ENCODE measurements at places on chromosomes 6 and 20.

GRCh38 chr6:34810936-34811632, 19.2 kb downstream of the BLTP3A start:
- DNase-seq = no peak

DNA sequence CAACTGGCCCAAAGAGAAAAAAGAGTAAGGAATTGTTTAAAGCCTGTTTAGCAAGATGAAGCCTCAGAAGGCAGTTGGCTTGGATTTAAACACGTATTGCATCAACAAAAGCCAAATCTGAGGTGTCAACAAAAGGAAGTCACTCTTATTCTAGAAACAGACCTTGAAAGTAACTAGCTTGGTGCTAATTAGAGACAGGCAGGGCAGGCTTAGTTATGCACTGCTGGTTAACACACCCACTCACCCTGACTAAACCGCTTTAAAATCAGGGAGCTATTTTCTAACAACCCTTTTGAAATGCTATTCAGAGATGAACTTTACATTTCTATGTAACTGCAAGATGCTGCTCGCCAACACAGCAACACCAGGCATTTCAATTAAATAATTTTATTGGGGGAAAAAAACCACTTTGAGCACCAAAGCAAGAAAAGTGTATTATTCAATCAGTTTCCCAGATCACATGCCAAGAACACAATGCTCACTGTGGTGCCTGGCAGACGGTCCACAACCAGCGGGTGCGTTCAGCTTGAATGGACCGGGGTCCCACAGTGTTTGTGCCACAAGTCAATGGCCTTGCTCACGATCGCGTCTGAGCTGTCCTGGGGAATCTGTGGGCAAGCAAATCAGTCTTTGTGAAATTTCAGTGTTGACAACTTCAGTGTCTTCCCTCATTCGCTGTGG, 23.6 kb downstream of the TBC1D7 start:
- DNase-seq = no peak

DNA sequence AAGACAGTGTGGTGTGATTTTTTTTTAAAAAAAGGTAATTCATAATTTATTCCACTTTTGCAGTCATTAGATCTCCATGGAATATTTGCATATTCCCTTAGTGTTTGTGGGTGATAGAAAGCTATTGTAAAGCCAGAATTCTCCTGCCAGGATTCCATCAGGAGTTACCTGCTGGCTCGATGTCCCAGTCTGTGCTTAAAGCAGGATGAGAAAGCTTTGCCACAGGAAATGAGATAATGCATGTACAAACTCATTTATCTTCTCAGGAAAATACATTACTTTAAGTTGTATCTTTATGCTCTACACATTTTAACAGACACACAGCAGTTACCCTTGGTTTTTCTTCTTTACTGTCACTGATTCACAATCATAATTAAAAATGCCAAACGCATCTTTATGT, 553.0 kb downstream of the CD109 start:
- no peak for DNase-seq

DNA sequence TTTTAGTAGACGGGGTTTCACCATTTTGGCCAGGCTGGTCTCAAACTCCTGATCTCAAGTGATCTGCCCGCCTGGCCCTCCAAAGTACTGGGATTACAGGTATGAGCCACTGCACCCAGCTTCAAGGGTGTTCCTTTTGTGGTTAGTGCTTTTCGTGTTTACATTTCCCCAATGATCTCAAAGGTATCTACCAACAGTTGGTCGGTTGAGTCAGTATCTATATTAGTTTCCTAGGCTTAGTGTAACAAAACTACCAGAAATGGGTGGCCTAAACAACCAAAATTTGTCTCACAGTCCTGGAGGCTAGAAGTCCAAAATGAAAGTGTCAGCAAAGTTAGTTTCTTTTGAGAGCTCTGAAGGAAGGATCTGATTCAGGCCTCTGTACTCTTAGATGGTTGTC, 30.1 kb downstream of the CASP8AP2 start:
- no peak for DNase-seq

DNA sequence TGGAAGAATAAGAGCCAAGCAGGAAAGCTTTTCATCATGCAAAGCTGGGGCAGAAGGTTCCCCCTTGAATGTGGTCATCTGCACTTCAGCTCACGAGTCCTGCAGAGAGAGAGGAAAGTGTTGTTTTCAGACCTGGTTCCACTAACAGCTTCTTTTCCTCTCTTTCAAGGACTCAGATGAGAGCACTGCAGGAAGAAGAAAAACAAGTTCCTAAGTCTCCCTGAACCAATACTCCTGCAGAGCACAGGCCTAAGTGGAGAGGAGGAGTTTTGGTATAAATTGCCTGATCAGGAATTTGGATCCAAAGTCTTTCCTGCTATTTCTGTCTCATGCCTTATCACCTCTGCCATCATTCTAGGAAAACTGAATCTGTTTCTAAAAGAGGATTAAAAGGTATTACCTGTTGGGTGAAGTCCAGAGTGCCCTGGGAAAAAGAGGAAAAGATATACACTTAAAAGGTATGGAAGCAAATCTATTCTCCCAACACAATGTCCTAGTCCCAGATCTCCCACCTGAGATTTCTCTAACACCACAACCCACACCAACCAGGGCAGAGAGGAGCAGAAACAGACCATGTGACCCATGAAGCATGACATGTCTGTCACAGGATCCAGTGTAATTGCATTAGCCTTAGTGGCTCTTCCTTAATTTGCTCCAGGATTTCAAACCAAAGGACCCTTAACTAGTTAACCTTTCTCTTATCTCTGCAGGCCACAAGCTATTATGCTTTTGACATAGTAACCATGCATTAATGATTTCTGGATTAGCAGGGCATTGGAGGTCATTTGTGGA, 12.2 kb downstream of the HLA-DRB5 start:
- DNase-seq = no peak

GRCh38 chr20:16279320-16279719, 293.9 kb downstream of the KIF16B start:
- DNase-seq = no peak

DNA sequence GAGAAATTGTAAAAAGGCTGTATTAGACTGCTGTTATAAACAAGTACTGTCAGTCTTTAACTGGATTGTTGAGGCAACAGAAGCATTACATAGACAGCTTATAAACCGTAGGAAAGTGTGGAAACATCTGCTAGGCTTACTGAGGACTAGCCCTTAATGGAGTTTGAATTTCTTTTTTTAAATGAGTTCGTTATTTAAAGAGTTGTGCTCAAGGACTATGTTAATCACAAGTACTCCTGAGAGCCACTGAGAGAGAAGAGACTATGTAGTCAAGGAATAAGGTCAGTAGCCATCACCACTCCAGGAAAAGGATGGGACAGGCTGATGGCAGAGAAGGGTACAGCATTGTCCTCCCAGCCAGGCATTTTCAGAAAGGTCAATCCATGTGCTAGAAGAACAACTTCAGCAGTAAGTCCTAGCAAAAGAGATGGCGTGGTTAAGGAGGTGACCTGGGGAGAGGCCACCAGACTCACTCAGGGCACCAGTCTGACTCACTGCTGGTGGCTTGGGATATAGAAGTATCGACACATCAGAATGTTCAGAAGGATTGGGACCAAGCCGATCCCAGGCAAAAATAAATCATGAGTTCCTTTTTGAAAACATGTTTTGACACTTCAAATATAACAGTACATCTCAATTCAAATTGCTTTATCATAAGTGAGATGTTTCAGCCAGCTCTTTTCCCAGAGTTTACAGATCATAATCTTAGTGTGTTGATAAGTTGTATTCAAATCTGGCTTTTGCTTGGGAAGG, 6.4 kb downstream of the RPS12 start:
- no peak for DNase-seq

DNA sequence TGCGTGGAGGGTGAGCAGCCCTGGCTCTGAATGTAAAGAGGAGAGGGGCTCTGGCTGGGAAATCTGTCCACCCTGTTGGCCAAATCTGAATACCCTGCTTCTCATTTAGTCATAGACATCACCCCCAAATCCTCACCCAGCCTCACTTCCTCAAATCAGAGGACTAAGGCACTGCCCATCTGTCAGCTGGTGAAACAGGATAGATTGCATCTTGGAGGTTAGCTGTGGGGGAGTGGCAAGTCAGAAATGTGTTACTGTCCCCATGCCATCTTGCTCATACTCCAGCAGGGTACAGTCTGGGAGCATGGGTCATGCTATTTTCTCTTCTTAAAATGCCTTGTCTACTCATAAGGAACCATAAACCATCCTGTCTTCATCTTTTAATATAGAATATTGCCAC, 9.5 kb upstream of the DTNBP1 start:
- DNase-seq = no peak

GRCh38 chr6:158766621-158767455, 52.3 kb downstream of the EZR start:
- DNase-seq = no peak

DNA sequence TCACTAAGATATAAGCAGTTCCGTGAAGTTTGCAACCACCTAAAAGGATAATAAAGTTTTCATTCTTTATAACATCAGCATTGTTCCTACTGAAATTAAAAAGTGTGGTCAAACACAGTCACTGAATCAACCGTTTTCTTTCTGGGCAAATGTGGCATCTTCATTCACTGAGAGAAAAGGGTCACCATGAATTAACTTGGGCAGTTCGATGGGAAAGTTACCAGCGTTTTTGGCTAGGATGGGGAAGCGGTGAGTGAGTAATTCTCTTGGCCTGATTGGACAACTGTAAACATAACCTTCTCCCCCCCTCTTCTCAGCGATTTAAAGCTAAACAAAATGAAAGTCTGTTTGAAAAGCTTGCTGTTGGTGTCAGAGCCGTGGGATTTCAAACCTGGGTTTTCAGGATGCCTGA, 181.8 kb downstream of the SASH1 start:
- DNase-seq = no peak

DNA sequence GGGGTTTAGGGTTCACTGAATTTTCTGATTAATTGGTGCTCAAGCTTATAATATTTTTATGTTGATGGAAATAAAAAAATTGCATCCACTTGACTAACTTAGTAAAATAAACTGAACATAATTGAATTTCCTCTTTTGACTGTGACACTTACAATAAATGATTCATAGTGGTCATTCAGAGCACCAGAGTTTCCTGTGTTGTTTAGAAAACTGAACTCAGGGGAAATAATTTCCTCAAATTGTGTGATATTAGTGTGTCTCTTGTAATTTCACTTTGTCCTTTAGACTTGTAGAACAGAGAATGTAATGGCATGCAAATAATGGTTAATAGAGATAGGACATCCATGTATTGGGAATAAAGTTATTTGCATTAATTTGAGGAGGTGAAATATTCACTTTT, 319.7 kb upstream of the MAN1A1 start:
- DNase-seq = no peak

- no peak for DNase-seq
Observed at GRCh38 chr6:49530141-49530776, 20.2 kb upstream of the C6orf141 start.

- no peak for DNase-seq
Observed at GRCh38 chr20:53322651-53323050, 271.0 kb downstream of the ZNF217 start.
